ENCODE measurements at places on chromosomes 16 and 17.

DNA sequence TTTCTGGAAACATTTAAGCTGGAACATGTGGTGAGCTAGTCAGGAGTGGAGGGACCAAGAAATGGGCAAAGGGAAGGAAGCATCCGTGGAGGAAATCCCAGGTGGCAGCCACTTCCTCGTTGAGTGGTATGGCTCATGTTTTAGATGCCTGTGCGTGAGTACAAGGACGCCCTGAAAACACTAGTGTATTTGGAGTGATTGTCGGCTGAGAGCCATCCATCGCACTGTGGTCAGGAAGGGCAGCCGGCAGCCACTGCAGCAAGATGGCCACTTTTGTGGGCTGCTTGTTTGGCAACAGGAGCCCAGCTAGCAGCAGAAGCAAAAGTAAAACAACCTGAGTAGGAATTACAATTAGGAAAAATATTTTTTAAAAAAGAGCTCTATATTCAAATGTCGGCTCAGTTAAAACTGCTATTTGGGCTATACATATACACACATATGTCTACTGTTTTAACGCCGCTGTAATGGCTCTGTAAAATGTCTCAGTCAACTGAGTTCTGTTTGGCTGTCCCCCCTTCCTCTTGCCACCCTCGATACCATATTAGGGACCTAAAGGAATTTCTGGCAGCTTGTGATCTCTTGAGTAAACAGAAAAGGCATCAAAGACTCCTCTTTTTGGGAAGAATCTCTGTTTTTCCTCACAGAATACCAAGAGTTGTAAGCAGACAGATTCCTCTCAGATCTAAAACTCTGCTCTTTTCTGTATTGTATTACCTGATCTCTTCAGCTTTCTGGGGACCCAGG is 39.2 kb downstream of the BRD7 start:
- no peak for DNase-seq

GRCh38 chr17:63792055-63792729 is 18.2 kb downstream of the DDX42 start:
- DNase-seq: no peak

- no peak for DNase-seq
Measured at GRCh38 chr16:64900019-64900418, 221.8 kb downstream of the CDH11 start.

GRCh38 chr16:56310690-56311089 is 114.7 kb downstream of the AMFR start:
- DNase-seq: no peak

DNA sequence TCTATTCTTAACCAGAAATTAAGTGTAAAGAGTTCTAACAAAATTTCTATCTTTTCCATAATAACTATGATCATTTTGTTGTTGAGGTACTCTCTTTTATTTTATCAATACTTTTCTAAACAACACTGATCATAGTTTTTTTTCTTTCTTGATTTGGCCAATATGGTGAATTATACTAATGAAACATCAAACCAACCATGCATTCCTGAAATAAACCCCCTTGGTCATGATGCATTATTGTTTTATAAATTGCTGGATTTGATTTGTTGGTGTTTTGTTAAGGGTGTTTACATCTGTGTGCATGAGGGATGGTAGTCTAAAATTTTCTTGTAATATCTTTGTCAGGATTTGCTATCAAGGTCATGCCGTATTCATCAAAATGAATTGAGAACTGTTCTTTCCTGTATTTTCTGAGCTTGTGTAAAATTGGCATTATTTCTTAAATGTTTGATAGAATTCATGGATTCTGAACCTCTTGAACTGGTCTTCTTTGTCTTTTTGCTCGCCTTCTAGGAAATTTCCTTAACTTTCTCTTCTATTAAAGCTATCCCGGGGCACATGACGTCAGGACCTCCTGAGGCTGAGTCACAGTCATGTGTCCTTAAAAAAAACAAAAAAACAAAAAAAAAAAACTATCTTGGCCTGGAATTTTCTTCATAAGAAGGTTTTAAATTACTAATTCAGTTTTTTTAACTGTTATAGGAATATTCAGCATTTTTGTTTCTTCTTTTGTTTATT is 3.9 kb upstream of the TRIM25 start:
- no peak for DNase-seq

- peak; percentile 16 for DNase-seq
Measured at GRCh38 chr17:19724501-19725420, 8.4 kb upstream of the SLC47A2 start.

DNA sequence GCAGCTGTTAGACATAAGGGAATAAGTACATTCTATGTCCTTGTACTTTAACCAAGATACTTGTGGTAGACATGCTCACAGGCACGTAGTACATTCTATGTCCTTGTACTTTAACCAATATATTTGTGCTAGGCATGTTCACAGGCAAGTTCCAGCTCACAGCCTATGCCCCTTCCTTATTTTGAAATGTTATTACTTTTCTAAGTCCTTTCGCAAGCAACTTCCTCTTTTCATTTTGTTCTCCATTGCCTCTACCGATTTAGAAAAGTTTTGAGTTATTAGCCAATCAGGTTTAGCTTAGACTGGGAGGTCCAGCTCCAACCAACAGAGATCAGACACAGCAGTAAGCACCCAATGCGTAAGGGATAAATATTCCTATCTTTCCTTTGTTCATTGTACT is 60.1 kb upstream of the NUDT7 start:
- no peak for DNase-seq

- no peak for DNase-seq
Measured at GRCh38 chr16:85759136-85759535, 8.2 kb upstream of the C16orf74 start.

GRCh38 chr16:4360538-4361021 is 9.5 kb upstream of the PAM16 start:
- DNase-seq: no peak

- DNase-seq: no peak
Measured at GRCh38 chr17:32267690-32268205, 2.1 kb downstream of the RHBDL3 start.

DNA sequence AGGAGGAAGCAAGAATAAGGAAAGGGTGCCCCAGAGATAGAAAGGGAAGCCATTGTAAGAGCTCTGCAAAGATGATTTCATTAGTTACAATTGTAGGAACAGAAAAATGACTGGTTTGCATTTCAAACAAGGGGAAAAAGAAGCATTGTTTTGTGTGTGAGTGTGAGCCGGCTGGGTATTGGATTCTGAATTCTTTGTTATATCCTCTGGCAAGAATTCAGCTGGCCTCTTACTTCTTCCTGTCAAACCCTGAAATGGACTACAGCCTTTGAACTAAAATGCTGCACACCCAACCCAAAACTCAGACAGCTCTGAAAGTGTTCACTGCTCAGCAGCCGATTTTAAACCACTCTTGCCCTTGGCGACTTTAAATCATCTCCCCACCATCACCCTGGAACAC is 461.3 kb downstream of the PMP22 start:
- no peak for DNase-seq

All from activated T-cell treated with anti-CD3 and anti-CD28 coated beads for 1 hour (primary cell).